Retinal pigment epithelial cell (primary cell): ENCODE measurements at places on chromosomes 2 and 18.

DNA sequence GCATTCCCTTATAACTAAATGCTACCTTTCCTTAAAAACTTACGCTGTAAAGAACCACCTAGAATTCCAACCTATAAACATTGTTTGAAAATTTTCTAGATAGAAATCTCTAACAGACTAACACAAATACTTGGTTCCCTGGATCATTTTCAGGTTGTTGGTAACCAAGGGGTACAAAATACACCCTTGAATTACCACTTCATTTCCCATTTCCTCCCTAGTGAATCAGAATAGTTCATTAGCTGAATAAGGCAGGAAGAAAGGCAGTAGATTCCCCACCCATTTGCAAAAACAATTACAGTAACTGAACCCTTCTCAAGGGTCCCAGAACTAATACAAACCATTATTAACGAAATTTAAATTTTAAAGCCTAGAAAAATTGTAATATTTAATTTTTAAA lies 5.5 kb downstream of the MEX3C start:
- no peak for DNase-seq

DNA sequence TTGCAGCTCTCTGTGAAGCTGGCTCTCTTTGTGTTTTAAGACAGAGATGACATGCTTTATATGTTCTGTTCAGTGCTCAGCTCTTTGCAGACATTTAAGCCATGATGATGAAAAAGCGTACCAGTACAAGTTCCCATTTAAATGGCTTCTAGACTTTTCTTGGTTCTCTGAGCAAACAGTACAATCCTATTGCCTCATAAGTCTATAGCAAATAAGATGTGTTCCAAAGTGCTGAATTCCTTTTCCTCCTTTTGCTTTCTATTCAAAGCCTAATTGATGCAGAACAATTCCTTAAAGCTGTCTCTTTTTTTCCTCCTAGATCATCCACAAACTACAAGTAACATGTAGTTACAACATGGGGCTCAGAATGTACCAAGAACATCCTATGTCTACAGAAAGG lies 168.8 kb upstream of the SPATS2L start:
- no peak for DNase-seq

DNA sequence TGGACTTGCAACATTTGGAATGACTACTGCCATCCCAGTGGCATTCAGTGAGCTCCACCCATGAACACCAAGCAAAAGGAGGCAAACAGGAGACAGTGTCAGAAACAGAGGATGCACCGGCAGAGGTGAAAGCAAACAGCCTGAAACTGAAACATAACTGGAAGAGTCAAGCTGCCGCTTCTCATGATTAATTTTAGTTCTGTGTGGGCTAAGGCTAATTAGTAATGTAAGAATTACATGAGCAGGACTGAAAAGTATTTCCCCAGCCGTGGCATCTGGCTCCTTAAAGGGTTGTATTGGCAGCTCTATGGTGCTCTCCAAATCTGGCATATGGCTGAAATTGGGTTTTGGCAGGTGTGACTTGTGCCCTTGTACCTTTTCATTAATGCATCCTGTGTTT lies 1108.1 kb downstream of the TSN start:
- no peak for DNase-seq

- DNase-seq: no peak
Observed at GRCh38 chr18:51391215-51391614, 193.7 kb upstream of the MEX3C start.

DNA sequence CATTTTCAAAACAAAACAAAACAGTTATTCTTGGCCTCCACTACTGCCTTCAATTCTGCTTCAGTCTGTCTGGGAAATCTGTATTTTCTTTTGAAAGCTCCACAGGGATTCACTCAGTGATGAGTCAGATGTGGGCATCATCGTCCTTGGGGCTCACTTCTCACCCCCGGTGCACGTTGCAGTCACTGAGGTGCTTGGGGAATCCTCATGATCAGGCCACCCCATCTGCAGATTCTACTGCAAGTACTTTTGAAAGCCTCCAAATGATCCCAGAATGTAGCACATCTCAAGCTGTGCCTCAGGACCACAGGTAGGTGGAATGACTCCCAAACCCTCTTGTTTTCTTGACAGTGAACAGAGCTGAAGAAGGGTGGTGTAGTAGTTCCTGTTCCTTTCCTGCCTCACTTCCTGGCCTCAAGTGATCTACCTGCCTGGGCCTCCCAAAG lies 34.3 kb downstream of the LPIN2 start:
- DNase-seq: no peak

- no peak for DNase-seq
Observed at GRCh38 chr2:159933727-159934049, 128.7 kb downstream of the PLA2R1 start.

GRCh38 chr2:9258501-9258900 lies 51.9 kb downstream of the ASAP2 start:
- DNase-seq: no peak

DNA sequence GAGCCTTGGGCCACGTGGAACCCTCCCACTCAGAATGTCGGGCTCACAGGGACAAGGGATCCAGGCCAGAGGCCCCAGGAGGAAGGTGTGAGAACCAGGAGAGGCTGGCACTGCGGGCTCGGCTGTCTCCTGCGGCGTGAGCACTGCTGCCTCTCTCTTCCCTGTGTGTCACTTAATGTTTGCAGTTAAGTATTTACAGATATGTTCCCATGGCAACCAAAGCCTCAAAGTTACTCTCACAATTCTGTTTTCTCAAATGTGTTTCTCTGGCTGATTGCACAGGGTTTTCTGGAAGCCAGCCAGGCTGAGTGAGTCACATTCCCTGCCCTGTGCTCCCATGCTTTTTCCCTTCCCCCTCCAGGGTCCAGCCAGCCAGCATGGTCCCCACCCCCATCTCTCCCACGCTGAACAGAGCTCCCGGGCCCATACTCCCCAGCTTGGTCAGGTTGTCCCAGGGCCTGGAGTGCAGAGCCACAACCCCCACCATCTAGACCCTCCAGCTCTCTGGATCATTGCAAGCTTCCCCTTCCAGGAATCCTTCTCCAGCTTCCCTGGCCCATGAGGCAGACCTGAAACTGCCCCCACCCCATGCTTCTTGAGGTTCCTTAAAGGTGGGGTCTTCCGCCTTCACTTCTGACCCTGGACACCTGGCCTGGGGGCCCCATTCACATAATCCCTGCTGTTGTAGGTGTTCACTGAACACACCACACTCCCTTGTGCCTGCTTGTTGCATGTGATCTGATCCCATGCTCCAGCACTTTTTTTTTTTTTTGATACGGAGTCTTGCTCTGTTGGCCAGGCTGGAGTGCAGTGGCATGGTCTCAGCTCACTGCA lies 265.9 kb downstream of the CELF4 start:
- DNase-seq: peak; percentile 99

- no peak for DNase-seq
Observed at GRCh38 chr2:44932564-44933392, 8.7 kb upstream of the SIX3 start.

- no peak for DNase-seq
Observed at GRCh38 chr18:9688036-9688741, 19.9 kb upstream of the RAB31 start.

DNA sequence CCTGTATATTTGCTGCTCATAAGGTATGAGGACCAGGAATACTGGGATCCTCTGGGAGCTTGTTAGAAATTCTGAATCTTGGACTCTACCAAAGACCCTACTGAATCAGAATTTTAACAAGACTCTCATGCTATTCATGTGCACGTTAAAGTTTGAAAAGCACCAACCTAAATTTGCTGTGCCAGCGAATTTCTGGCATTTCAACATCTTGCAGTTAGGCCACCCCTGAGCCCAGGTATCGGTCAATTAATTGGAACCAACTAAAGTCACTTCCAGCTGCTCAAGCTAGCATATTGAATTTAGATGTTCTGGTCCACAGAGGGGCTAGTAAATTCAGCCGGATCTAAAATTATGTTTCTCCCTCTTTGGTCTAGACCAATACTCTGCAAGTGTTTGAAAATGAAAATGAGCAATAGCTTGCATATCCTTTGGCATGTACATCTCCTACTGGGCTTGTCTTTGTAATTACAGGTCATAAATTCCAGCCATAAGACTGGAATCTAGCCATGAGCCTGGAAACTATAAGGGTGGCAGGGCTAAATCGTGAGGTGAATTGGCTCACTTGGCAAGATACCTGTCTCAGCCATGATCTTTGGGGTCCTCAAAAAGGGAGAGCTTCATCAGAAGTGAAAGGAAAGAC lies 72.4 kb downstream of the SKA1 start:
- DNase-seq: no peak

DNA sequence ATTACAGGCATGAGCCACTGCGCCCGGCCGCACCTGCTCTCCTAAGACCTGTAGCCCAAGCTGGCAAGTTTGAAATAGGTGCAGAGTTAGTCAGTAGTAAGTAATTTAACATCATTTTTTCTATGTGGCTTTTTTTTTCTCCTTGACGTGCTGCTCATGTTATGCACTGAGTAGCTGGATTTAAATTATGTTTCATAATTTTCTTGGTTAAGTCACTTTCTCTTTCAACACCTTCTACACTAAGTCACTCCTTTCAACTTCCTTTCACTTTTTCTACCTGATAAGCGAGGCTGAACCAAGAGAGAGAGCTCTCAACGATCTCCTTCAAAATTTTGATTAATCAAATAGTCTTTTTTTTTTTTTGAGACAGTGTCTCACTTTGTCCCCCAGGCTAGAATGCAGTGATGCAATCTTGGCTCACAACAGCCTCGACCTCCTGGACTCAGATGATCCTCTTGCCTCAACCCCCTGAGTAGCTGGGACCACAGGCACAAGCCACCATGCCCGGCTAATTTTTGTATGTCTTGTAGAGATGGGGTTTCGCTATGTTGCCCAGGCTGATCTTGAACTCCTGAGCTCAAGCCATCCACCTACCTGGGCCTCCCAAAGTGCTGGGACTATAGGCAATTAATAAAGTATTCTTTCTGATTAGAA lies 13.1 kb downstream of the CASP8 start:
- DNase-seq: no peak

DNA sequence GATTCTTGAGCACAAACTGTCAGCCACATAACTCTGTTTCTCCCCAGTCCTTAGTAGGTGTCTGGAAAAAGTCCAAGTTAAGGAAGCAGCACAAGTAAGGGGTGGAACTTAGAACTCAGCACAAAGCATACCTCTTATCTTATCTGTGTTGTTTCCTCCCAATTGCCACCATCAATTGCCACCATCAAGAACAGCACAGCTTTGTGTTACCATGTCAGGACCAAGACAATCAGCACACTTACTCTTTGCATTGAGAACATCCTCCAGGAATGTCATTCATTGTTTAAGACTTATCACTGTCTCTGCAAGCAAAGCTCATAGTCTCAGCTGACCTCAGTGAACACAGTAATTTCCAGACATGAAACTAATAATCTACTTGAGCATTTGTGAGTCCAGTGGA lies 212.7 kb upstream of the FSHR start:
- DNase-seq: no peak

GRCh38 chr2:232698556-232699091 lies 1.5 kb downstream of the GIGYF2 start:
- DNase-seq: no peak

DNA sequence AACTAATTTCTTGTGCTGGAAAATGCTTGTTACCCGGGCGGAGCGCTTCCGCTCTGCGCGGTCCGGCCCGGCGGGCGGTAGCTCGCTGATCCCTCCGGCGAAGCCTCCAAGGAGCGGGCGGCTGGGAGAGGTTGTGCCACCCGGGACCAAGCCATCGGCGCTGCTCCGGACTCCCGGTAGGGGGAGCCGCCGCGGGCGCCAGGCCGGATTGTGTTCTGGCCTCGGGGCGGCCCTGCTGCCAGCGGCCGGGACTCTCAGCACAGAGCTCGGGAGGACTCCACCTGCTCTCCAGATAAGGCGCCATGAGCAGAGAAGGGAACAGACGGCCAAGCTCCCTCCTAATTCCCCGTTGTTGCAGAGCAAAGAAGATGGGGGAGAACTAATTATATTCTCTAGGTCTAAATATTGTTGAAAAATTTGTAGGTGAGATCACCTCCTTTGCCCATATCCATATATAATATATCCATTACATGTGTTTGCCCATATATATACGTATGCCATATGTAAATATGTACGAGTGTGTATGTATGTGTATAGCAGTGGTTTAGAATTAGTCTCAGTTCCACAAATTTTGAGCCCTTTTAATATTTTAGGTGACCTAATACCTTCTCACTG lies 13.8 kb upstream of the SATB2 start:
- DNase-seq: no peak

- DNase-seq: no peak
Observed at GRCh38 chr2:188278388-188279092, 13.1 kb upstream of the GULP1 start.

DNA sequence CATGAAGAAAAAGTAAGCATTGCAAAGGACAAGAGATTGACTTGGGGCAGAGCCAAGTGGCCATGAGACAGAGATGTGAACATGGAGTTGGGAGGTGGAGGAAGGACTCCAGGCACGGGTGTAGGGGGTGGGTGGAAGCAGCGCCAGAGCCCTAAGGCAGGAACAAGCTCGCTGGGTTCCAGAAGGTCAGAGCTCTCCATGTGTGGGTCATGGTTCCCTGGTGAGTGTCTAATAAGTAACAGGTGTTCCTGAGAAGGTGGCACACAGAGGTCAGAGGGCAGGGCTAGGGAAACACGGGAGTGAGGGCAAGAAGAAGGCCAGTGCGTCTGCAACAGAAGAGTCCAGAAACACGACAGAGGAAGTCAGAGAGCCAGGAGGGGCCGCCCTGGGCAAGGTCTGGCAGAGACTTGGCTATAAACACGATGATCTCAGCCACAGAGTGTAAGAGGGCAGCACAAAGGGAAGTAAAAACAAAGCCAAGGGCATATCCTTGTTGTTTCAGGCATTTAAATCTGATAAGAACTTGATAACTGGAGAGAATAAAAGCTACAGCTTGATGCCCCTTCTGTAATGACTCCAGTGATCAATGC lies 260.8 kb downstream of the TGIF1 start:
- no peak for DNase-seq

DNA sequence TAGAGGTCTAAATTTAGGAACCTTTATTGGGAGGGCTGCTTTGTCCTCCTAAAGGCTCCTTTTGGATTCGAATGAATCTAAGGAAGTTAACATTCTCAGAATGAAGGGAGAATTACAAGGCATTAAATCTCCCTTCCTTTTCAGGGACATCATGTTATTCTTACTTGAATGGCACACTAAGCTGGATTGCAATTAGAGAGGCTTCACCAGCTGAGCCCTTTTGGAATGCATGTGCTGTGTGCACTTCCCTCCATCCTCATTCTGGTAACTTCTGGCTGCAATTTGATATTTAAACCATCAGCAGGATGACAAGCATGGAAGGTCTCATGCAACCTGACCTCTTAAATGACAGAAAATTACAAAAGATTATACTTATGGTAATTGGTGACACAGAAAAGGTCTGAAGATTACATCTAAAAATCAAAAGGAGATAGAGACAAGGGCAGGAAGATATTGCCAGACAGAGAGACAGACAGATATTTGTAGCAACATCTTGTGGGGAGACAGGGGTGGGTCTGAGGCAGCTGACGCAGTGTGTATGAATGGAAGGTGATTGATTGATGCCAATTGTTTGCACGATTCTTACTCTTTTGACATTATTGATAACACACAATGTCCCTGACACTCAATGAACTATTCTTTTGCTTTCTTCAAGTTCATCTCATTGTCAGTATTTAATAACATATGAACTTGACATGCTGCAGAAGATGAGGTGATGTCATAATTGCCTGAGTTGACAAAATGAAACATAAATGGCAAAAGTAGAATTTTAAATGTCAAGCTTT lies 570.8 kb upstream of the GYPC start:
- no peak for DNase-seq
